Stimulated activated CD8-positive, alpha-beta memory T cell treated with anti-CD3 and anti-CD28 coated beads, Interleukin-7, amount 100 ng/mL, for 1 hour (primary cell): ENCODE measurements at places on chromosomes 4 and X.

DNA sequence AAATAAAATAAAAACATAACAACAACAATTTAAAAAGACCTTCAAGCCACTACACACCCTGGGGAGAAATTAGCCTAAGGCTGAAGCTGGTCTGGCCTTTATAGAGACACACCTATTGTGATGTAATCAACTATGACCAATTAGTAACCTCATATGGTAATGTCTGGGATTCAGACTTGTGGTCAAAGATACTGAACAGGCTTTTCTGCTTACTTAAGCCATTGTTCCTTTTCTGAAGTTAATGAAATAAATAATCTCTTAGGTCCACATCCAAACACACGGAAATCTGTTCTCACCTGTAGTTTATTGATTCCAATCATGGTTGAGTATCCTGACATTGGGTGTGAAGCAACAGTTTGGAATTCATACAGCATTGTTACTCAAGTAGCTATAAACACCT lies 152.5 kb downstream of the PLS3 start:
- DNase-seq = no peak

DNA sequence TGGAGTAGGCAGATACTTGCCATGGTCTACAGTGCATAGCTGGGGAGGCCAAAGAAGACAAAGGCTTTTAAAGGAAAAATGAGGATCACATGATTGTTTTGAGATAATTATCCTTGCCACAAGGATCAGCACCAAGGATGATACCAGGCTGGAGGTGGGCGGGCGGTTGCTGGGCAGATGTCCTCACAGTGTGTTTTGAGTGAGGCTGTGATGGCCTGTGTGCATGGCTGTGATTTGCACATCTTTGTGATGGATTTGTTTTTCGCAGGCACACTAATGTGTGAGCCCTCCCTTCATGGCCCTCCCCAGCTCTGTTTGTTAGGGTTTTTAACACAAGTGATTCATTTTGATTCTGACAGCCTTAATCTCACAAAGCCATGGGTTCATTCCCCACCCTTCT lies 46.8 kb downstream of the RGS12 start:
- no peak for DNase-seq

DNA sequence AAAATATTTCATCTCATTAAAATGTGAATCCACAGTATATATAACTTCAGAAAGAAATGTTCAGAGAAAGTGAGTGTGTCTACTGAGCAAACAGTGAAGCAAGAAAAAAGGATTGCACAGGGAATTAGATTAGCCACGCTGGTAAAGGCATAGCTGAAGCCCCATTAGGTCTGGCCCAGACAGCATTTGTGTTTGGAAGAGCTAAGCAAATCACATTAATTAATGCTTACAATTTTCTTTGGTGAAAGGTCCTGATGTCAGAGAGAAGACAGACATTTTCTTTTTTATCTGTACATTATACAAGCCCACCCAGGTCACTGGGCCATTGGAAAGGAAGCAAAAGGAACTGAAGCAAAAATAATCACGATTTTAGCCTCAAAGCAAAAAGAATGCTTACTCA lies 354.6 kb downstream of the GRID2 start:
- no peak for DNase-seq

DNA sequence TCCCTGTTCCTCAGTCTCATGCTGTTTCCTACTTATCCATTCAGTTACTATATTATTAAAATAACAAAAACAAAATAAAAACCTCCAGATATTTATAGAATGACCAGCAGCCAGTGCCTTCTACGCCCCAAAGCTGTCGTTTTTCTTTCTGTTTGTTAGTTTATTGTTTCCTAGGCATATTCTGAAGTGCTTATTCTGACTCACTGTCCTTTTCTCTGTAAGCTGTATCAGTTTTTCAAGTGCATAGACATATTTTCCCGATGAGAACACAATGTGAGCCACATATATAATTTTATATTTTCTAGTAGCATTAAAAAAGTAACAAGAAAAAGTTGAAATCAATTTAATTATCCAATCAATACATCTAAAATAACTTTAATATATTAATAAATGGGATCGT lies 2158.6 kb upstream of the TENM3 start:
- DNase-seq = no peak

DNA sequence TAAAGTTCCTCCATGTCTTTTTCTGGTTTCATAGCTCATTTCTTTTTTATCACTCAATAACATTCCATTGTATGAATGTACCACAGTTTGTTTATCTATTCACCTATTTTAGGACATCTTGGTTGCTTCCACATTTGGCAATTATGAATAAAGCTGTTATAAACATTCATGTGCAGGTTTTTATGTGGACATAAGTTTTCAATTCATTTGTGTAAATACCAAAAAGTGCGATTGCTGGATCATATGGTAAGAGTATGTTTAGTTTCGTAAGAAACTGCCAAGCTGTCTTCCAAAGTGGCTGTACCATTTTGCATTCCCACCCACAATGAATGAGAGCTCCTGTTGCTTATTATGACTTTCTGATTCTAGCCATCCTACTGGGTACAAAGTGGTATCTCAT lies 36.3 kb upstream of the ZFX start:
- no peak for DNase-seq

- DNase-seq = no peak
Measured at GRCh38 chrX:154356596-154356995, 17.8 kb downstream of the FLNA start.

DNA sequence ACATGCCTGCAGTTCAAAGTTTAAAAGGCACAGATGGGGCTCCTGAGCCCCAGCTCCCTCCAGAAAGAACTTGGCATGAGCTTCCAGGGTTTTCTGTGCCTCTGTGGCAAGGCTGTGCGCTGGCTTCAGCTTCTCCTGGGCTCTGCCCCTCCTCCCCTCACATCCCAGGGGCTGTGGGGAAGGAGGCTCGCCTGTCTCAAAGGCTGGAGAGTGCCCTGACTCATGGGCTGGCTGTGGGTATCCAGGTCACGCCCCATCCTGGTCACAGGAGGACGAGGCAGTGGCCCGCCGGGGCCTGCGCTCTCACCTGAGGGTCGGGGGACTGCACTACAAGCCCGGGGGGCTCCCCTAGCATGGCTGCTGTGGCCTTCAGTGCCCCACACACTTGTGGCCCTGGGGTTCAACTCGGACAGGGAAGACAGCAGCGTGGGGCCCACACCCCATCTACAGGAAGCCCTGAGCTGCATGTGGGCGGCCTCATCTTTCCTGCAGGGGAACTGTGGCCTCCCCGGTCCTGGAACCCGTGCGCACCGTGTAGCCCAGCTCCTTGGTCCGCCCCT lies 17.9 kb downstream of the LRPAP1 start:
- no peak for DNase-seq

DNA sequence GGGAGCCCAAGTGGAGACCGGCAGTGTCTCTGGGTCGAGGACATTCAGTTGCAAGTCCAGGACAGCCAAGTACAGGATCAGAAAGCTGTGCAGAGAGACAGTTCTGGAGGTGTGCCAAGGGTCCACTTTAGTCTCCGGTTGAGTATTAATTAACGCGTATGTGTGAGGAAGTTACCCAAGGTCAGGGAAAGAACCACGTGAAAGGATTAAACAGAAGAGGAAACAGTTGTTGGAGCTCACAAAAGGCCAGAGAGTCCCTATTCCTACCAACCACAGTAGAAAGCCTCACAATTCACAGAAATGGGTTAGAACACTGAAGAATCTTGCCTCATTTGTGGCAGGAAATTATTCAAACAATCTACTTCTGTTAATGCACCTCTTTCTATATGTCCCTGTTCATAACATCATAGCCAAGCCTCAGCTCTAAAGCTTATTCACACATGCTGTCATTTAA lies 17.9 kb upstream of the NSUN7 start:
- DNase-seq = no peak

GRCh38 chrX:16300831-16301230 lies 133.6 kb downstream of the MAGEB17 start:
- DNase-seq = no peak

DNA sequence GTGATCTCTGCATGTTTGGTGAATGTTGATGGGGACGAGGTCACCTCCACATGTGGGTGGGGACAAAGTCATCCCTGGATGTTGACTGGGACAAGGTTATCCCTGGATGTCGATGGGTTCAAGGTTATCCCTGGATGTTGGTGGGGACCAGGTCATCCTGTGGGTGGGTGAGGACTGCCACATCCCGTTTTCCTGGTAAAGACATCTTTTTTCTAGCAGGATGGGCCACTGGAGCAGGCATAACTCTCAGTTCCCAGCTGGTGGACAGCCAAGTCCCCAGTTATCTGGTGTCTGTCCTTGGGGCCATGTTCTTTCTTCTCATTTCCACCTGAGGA lies 28.3 kb upstream of the PLCXD1 start:
- DNase-seq = no peak

- no peak for DNase-seq
Measured at GRCh38 chrX:44922980-44923379, 50.0 kb downstream of the KDM6A start.

- no peak for DNase-seq
Measured at GRCh38 chr4:8192748-8193738, 6.0 kb upstream of the SH3TC1 start.

GRCh38 chr4:41119867-41120295 lies 94.5 kb downstream of the APBB2 start:
- no peak for DNase-seq

DNA sequence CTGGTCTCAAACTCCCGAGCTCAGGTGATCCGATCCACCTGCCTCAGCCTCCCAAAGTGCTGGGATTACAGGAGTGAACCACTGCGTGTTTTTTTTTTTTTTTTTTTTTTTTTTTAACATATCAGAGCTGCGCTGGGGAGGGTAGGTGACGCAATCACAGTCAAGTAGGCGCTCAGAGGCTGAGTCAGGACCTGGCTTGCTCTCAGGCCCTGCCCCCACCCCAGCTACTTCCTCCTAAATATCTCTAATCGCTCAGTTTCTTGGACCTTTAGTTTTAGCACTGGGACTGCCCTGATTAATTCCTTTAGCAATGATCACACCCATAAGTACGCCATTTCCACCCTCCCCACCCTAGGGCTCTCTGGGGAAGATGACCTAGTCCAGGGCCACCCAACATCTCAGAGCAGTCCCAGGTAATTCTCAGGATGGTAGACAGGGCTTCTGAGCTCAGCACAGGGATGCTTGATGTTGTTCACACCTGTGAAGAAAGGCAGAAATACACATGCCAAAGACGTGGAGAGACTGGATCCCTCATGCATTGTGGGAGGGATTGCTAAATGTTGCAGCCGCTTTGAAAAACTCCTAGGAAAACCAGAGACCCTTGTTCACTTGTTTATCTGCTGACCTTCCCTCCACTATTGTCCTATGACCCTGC lies 50.2 kb downstream of the DDX3X start:
- no peak for DNase-seq

DNA sequence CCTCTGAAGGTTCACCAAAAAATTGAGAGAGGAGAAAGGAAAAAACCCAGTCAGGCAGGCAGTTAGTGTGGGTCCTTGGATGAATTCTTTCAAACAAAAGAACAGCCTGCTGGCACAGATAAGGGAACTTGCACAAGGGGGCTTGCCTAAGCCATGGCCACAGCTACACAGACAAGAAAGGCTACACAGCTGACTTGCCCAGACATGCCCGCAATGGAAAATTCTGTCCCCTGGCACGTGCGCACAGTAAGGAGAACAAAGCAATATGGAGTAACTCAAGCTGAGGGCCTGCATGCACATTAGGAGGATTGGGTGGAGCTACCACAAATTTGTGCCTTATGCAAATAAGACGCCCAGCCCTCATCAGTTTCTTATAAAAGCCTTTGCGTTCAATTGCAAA lies 512.5 kb upstream of the HTR2C start:
- DNase-seq = no peak

DNA sequence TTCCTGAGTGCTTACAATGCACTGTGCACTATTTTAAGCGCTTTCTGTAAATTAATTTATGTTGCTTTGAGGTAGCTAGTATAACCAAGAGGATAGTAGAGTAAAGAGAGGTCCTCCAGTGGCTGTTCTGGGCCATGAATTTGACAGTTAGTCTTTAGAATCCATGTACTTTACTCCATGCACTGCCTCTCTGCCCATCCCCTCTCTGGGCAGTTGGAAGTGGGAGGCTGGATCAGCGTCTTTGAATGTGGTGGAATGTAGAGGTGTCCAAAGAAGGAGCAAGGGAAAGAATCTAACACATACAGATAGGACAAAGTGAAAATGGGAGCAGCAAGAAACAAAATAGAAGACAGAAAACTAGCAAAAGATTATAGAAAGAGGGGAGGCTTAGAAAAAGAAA lies 712.6 kb downstream of the GRID2 start:
- DNase-seq = no peak

DNA sequence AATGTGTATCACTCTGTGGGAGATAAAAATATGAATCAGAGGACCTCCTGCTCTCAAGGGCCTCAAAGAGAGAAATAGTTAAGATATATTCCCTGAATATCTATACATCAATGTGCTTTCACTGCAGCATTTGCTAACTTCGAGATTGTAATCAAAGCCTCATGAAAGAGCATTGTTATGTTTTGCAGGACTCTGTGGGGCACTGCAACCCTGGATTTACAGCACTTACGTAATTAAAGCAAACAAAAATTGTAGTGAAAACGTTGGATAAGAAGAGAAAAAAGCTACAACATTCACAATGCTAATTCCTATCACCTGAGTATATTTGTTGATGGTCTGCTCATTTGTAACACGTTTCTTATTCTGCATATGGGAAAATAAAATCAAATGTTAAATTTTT lies 48.0 kb downstream of the ETNPPL start:
- no peak for DNase-seq

- DNase-seq = no peak
Measured at GRCh38 chrX:47146121-47146935, 1.3 kb downstream of the RBM10 start.

- no peak for DNase-seq
Measured at GRCh38 chrX:135914404-135914803, 20.9 kb downstream of the SAGE1 start.

DNA sequence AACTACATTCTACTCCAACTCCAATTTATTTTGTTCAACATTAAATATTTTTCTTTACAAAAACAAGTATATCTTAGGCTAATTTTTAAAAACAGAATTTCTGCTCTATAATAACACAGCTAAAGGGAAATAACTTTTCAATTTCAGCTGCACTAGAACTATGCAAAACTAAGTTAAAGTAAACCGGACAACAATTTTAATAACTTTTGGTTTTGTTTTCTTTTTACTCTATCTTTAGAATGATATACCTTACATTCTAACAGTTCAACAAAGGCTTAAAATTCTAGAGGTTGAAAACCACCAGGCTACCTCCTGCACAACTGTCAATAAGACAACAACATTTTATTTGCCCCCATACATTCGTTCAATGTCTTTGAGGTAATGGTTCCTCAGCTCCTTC lies 18.7 kb upstream of the KCNE5 start:
- DNase-seq = no peak

DNA sequence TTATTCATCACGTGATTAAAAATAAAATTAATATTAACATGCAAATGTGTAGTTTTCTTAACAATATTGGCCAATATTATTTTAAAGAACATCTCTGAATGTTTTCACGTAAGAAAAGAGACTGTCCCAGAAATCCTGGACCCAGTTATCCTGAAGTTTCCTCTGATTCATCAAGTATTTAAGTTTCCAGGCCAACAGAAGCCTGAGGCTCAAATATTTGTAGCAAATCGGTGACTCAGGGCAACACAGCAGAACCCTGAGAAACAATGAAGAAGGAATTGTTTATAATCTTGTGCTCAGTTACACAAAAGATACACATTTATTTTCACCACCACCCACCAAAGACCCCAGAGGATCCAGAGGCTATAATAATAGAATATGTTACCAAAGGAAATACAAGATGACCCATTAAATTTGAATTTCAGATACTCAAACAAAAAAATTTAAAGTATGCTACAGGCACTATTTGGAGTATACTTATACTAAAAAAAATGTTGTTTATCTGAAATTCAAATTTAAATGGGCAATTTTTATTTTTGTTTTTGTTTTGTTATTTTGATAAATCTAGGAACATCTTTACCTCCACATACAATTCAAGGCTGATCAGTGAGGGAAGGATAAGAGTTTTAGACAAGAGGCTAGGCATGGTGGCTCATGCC lies 33.9 kb upstream of the SLC7A11 start:
- DNase-seq = no peak
